ENCODE measurements at places on chromosomes 7 and 10.

DNA sequence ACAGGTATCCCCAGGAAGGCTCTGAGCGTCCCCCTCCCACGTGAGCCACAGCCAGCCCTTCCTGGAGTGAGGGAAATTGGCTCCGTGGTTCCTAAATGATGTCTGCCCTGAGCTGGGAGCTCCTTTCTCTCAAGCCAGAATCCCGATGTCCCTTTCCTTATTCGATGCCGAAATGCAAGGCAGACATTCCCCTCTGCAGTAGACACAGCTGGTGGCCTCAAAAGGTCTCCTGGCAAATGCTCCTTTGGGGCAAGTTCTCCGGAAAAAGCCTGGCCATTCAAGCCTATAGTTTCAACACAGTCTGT, 98.9 kb downstream of the HIP1 start:
- DNase-seq: peak; percentile 62

DNA sequence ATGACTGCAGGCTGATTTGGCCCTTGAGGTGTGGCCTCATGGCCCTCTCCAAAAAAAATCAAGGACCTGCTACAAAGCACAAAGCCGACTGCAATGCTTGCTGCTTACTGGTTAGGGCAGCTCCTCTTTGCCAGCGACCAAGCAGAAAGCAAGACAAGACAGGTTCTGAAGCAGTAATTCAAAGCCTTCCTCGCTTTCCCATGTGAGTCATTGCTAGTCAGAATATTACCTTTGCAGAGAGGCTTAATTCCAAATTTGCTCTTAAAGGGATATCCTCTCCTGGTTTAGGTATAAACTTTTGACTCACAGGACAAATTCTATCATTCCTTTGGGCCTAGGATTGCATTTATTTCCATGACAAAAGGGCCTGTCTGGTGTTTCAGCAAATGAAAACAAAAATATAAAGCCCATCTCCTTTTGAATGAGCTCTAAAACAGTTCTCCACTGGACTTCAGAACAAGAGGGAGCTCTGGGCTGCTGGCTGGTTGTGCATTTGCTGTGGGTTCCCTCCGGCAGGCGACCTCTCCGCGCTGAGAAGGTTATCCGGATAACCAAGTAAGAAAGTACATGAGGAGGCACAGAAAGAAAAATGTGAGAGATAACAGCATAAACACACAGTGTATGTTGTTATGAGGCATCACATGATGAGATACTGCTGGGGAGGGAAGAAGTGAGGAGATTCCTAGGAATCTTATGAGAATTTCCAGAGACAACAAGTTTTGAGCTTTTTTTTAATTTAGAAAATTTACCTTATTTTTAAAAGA, 90.8 kb downstream of the EGFR start:
- peak; percentile 68 for DNase-seq

- no peak for DNase-seq
These were observed 429.1 kb downstream of the RPS24 start for GRCh38 chr10:78462726-78463228.

DNA sequence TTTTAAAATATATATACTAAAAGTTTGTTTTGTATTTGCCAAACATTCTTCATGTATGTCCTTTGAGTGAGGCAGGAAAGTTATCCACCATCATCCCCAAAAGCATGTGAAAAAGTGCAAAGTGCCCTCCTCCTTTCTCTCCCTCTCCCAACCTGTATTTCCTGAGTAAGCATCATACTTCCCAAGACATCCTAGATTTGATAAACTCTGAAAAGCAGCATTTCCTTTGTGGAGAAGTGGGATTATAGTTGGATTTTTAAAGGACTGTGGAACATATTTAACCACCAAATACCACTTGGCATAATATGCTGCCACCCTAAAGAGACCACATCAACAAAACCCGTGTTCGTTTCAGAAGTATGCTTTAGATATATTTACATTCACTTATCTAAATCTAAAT, 36.9 kb downstream of the NET1 start:
- peak; percentile 40 for DNase-seq

GRCh38 chr7:132773527-132773956, 197.3 kb upstream of the PLXNA4 start:
- DNase-seq: peak; percentile 53

DNA sequence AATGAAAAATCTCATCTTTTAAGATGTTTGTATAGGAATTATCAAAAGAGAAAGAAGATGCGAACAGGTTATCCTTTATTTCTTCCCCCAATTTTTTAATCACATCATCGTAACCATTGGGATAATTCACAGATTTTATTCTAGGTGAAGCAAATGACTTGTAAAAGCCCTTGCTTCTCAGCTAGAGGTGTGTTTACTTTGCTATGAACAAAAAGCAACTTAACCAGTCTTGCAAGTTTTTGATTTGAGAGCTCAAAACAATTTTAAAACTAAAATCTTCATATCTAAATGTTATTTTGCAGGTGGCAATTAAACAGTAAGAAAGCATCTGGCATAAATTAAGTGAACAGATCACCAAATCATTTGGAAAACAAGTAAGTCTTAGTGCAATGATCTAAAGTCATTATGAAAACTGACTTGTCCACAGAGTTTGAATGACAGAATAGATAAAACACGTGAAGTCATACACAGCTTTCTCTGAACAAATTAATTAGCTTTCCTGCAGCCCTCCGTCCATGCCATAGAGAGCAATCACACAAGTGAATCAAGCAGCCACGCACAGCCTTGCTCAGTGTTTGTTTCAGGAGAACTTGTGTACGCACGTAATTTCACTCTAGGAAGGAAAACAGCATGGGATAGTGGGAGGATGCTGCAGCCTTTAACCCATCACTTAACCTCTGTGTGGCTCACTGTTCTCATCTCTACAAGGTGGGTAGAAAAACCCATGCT, 85.0 kb upstream of the ZNF800 start:
- no peak for DNase-seq

GRCh38 chr7:120272261-120272660, 714 bp upstream of the KCND2 start:
- DNase-seq: peak; percentile 64

- peak; percentile 15 for DNase-seq
These were observed 236.3 kb downstream of the HTR7 start for GRCh38 chr10:90621577-90621976.
